Panc1 (cell line): ENCODE measurements at places on chromosomes 16 and 17.

- H3K27me3 ChIP-seq = no peaks in the 10 kb centered on the region
- no peak overlapping the region for H3K4me3 ChIP-seq
- H3K4me1 ChIP-seq = no peaks in the 10 kb centered on the region
- DNase-seq = no peak
These were observed 42.6 kb downstream of the CPNE2 start for GRCh38 chr16:57134982-57135381.

- no peaks in the 10 kb centered on the region for H3K36me3 ChIP-seq
- no peak for DNase-seq
- no peak overlapping the region for H3K4me3 ChIP-seq
- H3K27ac ChIP-seq = no peak overlapping the region
- H3K4me1 ChIP-seq = no peaks in the 10 kb centered on the region
These were observed 17.3 kb upstream of the MYO1D start for GRCh38 chr17:32894245-32894644.

DNA sequence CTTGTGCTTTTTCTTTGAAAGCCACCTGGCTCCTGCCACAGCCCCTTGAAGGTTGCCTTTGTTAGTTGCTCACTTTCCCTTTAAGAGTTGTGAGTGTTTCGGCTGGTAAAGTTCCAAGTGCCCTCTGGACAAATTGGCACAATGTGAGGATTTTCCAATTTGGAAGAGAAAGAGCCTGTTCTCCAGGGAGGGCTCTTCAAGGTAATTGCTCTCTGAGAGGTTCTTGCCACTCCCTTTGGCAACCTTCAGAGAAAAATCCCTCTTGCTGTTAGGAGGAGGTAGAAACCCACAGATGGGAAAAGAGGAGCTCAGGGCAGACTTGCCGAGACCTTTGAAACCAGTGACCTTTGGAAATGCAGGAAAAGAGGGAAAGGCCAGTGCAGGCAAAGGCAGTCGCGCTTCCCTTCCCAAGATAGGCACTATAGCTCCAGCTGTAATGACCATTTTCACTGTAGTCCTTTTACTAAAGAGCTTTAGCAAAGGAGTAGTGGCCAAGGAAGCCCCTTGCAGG lies 49.0 kb upstream of the AKAP1 start:
- DNase-seq = no peak
- H3K27ac ChIP-seq = no peak overlapping the region
- no peak overlapping the region; the same call in 1 of the 2 replicates for H3K4me3 ChIP-seq
- no peaks in the 10 kb centered on the region for H3K36me3 ChIP-seq
- no peaks in the 10 kb centered on the region; the same call in none of the 2 replicates for H3K27me3 ChIP-seq

DNA sequence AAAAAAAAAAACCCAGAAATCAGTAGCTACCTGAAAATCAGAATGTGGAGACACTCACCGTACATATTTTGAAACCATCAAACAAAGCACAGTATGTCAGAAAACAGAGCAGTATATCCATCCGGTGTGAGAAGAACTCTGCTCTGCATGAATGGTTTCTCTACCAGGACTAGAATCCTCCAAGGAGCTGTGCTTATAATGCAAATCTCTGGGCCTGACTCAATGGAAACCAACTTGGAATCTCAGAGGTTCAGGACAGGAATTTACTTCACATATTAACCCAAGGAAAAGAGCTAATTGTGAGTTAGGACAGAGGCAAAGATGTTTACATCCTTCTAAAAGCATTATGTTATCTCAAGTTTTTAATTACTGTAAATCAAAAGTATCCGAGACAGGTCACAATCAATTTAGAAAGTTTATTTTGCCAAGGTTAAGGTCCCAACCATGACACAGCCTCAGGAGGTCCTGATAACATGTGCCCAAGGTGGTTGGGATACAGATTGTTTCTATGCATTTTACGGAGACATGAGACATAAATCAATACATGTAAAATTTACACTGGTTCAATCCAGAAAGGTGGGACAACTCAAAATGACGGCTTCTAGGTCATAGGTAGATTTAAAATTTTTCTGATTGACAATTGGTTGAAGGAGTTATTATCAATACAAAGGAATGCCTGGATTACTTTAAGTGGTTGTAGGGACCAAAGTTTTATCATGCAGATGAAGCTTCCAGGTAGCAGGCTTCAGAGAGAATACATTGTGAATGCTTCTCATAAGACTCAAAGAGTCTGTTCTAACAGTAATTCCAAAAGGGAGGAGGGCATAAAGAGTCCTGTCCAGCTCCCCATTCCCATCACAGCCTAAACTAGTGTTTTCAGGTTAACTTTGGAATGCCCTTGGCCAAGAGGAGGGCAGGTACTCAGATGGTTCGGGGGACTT lies 164.1 kb downstream of the CDH8 start:
- no peaks in the 10 kb centered on the region for H3K36me3 ChIP-seq
- H3K27me3 ChIP-seq = no peaks in the 10 kb centered on the region
- H3K4me3 ChIP-seq = no peak overlapping the region
- H3K27ac ChIP-seq = no peak overlapping the region
- DNase-seq = no peak

DNA sequence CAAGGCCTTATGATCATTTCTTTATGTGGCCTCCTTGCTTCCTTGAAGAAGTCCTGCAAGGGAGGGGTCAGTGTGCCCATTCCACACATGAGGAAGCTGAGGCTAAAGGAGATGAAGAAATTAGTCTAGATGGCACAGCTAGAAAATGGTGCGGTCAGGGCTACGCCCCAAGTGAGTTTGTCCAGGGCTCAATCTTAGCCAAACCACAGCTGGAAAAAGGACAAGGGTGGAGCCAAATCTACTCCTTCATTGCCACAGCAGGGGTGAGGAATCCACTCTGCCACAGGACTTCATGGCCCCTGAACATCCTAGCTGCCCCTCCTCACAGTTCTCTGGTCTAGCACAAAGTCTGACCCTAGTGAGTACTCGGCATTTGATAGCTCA lies 16.2 kb downstream of the BEAN1 start:
- H3K27me3 ChIP-seq = no peaks in the 10 kb centered on the region
- H3K4me3 ChIP-seq = no peak overlapping the region
- H3K36me3 ChIP-seq = no peaks in the 10 kb centered on the region

DNA sequence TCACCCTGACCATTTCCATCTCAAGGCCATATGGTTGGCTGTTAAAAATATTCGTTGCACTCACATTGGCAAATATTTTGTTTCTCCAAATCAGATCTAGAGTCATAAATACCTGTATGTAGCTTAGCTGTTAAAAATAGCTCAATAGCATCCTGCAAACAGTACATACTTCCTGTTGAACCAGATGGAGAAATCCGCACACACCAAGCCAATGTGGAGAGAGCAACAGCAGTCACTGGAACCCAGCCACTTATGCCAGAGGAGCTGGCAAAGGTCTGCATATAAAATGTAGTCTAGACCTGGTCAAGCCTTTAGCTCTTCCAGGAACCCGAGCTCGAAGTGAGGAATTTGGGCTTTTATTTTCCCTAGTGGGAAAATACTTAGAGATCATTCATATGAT lies 146.4 kb upstream of the KCNJ16 start:
- no peaks in the 10 kb centered on the region for H3K36me3 ChIP-seq
- H3K27ac ChIP-seq = no peak overlapping the region
- H3K4me1 ChIP-seq = no peaks in the 10 kb centered on the region
- H3K4me3 ChIP-seq = no peak overlapping the region
- no peak for DNase-seq

- no peak overlapping the region for H3K4me3 ChIP-seq
- H3K4me1 ChIP-seq = no peaks in the 10 kb centered on the region
- H3K27ac ChIP-seq = no peak overlapping the region
- no peaks in the 10 kb centered on the region for H3K36me3 ChIP-seq
- DNase-seq = no peak
These were observed 34.0 kb downstream of the ITGB3 start for GRCh38 chr17:47287639-47288038.

GRCh38 chr16:82625066-82625968 lies 1.5 kb upstream of the CDH13 start:
- no peak overlapping the region for H3K4me3 ChIP-seq
- no peak for DNase-seq
- H3K36me3 ChIP-seq = no peaks in the 10 kb centered on the region
- no peak overlapping the region for H3K27ac ChIP-seq
- no peaks in the 10 kb centered on the region for H3K4me1 ChIP-seq

- DNase-seq = no peak
- H3K4me3 ChIP-seq = no peak overlapping the region
- no peak overlapping the region for H3K27ac ChIP-seq
- no peaks in the 10 kb centered on the region for H3K27me3 ChIP-seq
- no peaks in the 10 kb centered on the region for H3K36me3 ChIP-seq
- no peaks in the 10 kb centered on the region for H3K4me1 ChIP-seq
These were observed 132.1 kb downstream of the LAT start for GRCh38 chr16:29116980-29117379.

DNA sequence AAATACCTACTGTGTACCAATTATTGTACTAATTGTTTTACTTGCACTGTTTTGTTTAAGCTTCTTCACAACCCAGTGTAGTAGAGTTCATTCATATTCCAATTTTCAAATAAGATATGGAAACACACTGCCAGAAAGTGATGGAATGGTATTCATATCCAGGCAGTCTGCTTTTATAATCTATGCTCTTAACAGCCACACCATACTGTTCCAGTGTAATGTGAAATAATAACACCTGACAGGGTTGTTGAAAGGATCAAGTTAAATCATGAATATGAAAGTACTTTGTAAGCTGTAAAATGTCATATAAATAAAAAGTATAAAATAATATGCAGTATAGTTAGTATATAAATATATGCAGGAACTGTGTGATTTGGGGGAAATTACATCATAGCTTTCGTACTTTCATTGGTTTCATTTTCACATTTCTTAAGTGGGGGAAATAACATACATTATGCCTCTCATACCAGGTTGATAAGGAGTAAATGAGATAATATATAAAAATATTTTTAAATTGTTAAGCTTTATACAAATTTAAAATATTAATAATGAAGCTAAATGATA lies 230.8 kb downstream of the TANC2 start:
- no peak overlapping the region for H3K27ac ChIP-seq
- no peak for DNase-seq
- peaks cover 5% of the 10 kb centered on the region; the same call in 1 of the 2 replicates for H3K4me1 ChIP-seq

- no peak for DNase-seq
- H3K4me1 ChIP-seq = peaks cover 9% of the 10 kb centered on the region
- no peak overlapping the region for H3K4me3 ChIP-seq
- no peaks in the 10 kb centered on the region for H3K36me3 ChIP-seq
- H3K27me3 ChIP-seq = no peaks in the 10 kb centered on the region
These were observed 10.7 kb upstream of the MEAK7 start for GRCh38 chr16:84514874-84515835.

DNA sequence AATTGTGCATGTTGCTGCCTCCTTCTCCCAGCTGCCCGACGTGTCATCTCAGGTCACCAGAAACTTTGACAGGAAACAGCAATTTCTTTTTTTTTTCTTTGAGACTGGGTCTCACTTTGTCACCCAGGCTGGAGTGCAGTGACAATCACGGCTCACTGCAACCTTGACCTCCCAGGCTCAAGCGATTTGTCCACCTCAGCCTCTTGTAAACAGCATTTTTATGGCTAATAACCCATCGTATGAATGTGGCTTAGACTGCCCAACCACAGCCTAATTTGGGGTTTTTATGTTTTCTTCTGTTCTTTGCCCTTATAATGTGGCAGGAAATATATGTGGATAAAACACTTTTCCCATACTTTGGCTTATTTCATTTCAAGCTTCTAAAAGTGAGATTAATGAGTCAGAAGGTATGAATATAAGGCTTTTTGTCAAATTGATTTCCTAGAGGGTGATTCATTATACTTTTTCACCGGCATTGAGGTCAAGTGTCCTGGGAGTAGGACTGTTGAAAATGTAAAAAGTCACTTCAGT lies 31.0 kb upstream of the SLC5A10 start:
- DNase-seq = no peak
- no peaks in the 10 kb centered on the region for H3K4me1 ChIP-seq
- no peaks in the 10 kb centered on the region for H3K27me3 ChIP-seq
- no peak overlapping the region for H3K27ac ChIP-seq
- H3K36me3 ChIP-seq = no peaks in the 10 kb centered on the region

- H3K4me1 ChIP-seq = no peaks in the 10 kb centered on the region
- no peak overlapping the region for H3K27ac ChIP-seq
- no peaks in the 10 kb centered on the region for H3K36me3 ChIP-seq
- no peaks in the 10 kb centered on the region for H3K27me3 ChIP-seq
- DNase-seq = no peak
These were observed 20.1 kb downstream of the EPOP start for GRCh38 chr17:38654411-38655398.

DNA sequence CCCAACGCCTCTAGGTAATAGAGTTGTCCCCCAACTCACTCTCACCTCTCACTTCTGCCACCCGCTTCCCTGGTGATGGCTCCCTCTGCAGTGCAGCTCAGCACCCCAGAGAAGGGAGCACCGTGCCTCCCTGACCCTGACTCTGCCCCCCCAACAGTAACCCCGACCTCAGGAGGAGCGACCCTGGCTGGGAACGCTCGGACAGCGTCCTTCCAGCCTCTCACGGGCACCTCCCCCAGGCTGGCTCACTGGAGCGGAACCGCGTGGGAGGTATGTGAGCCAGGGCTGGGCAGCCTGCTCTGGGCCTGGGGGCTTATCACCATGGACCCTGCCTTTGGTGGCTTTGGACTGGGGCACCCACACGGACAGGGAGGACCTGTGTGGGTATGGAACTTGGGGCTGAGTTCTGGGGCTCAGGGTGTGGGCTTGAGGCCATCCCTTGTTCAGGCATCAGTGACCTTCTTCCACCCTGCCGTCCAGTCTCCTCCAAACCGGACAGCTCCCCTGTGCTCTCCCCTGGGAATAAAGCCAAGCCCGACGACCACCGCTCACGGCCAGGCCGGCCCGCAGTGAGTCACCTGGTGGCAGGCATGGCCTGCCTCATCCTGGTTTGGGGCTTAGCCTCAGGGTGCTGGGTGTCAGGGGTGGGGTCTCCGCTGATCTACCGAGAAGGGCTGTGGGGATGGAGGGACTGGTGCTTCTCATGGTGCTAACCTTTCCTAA lies 6.7 kb upstream of the C17orf107 start:
- H3K4me1 ChIP-seq = no peaks in the 10 kb centered on the region
- peaks cover 4% of the 10 kb centered on the region; the same call in 1 of the 2 replicates for H3K36me3 ChIP-seq
- no peak for DNase-seq
- no peaks in the 10 kb centered on the region for H3K27me3 ChIP-seq
- H3K4me3 ChIP-seq = no peak overlapping the region

GRCh38 chr16:6804461-6804860 lies 528.2 kb upstream of the RBFOX1 start:
- H3K27ac ChIP-seq = no peak overlapping the region
- H3K4me1 ChIP-seq = no peaks in the 10 kb centered on the region
- DNase-seq = no peak

GRCh38 chr17:80797741-80798594 lies 193.7 kb upstream of the CHMP6 start:
- H3K36me3 ChIP-seq = no peaks in the 10 kb centered on the region
- no peaks in the 10 kb centered on the region for H3K27me3 ChIP-seq
- H3K27ac ChIP-seq = no peak overlapping the region
- no peak for DNase-seq
- peaks cover under 1% of the 10 kb centered on the region for H3K4me1 ChIP-seq

GRCh38 chr16:31107465-31107867 lies 720 bp upstream of the BCKDK start:
- peaks cover 9% of the 10 kb centered on the region for H3K4me1 ChIP-seq
- H3K27me3 ChIP-seq = no peaks in the 10 kb centered on the region
- H3K36me3 ChIP-seq = no peaks in the 10 kb centered on the region; the same call in 1 of the 2 replicates
- DNase-seq = no peak
